Activated CD4-positive, alpha-beta T cell treated with anti-CD3 and anti-CD28 coated beads, Interleukin-2, amount 50 U/mL, for 24 hours (primary cell): ENCODE measurements at places on chromosomes 1 and 21.

DNA sequence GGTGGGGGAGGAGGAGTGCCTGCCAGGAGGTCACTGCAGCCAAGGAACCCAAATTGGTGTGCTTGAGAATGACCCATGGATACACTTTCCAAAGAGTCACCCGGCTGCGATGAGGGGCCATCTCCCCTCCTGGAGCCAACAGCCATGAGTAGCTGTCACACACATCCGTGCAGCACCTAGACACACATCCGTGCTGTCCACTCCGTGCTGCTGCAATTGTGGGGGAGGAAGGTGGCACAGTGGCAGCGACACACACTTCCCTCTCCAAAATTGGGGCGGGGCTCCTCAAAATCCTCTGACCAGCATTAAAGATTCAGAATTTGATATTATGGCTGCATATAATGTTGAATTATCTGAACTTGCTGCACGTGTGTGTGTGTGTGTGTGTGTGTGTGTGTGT lies 15.8 kb downstream of the TP73 start:
- no peak for DNase-seq

DNA sequence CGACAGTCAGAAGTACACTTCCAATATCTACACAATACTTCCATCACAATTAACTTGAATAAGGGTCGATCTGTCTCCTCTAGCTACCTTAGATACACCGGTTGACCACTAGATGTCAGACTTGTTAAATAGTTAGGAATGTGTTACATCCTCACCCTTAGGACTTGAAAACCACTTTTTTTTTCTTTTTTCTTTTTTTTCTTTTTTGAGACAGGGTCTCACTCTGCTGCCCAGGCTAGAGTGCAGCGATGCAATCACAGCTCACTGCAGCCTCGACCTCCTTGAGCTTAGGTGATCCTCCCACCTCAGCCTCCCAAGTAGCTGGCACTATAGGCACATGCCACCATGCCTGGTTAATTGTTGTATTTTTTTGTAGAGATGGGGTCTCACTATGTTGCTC lies 120.4 kb upstream of the GREM2 start:
- DNase-seq: no peak

DNA sequence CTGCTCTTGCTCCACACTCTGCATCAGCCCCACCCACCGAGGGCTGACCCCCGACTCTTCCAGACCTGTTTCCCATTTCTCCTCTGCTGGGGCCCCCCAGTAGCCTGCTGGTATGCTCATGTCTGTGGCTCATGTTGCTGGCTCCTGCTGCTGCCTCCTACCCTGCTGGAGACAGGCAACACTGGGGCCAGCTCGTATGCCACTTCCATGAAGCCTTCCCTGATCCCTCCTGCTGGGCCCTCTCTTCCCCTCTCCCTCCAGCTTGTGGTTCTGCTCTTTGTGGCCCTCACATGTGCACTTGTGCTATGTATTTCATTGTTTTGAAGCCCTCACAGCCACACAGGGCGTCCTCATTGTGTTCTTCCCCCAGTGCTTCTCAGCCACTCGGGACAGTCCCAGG lies 40.5 kb downstream of the CNN3 start:
- no peak for DNase-seq

DNA sequence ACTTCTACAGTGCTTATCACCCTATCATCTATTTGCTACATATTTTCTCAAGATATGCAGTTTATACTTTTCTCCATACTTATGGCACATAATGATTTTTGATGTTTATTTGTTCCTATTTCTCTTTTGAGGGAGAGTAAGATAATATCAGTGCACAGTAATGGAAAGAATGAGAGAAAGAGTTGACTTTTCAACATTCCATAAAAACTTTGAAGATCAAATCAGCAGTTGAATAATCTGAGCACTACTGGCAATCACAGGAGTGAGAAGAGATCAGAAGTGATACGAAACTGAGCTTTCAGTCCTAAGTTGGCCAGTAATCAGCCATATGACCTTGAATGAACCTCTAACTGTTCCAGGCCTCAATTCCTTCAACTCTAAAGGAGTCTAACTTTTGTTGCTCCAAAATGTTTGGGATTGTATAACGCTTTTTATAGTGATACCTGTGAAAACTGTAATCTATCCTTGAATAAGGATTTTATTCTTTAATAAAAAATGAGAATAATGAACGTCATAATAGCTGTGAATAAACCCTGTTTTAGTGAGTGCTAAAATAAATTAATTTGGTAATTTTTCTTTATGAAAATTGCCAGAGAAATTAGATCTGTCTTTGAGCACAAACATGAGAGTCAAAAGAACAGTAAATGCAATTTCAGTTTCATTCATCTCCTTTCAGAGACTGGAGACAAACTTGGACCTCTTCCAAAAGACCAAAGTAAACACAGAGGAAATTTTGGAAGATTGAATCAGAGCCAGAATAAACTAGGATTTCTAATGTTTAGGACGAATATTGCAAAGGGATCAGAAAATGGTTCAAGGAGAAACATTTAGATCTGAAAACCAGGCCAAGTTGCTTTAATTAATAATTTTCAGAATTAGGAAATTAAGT lies 309.9 kb downstream of the ADGRL2 start:
- DNase-seq: no peak

GRCh38 chr1:39494671-39495410 lies 3.4 kb downstream of the BMP8A start:
- DNase-seq: no peak

- DNase-seq: no peak
Observed at GRCh38 chr1:203215573-203215972, 13.9 kb downstream of the CHIT1 start.

DNA sequence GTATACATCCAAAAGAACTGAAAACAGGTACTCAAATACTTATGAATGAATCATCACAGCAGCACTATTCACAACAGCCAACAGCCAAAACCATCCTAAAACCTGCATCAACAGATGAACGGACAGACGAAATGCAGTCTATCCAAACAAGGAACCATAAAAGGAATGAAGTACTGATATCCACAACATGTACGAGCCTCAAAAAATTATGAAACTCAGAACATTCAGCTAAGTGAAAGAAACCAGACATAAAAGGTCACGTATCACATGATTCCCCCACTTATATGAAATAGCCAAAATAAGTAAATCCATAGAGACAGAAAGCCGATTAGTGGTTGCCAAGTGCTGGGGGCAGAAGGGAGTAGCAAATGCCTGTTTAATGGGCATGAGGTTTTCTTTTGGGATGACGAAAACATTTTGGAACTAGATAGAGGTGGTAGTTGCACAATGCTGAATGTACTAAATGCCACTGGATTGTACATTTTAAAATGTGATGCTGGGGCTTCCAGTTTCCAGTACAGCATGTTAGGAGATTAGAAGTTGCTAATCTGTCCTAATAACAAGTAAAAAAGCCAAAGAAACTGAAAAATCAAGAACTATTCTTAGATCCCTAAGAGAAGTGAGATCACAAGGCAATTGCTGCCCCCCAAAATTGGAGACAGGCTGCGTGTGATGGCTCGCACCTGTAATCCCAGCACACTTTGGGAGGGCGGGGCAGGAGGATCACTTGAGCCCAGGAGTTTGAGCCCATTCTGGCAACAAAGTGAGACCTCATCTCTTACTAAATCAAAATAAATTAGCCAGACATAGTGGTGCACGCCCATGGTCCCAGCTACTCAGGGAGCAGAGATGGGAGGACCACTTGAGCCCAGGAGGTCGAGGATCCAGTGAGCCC lies 25.3 kb downstream of the CLSTN1 start:
- no peak for DNase-seq

GRCh38 chr1:4110888-4111287 lies 210.8 kb upstream of the C1orf174 start:
- no peak for DNase-seq

- no peak for DNase-seq
Observed at GRCh38 chr1:171195767-171196166, 10.7 kb downstream of the FMO2 start.

- no peak for DNase-seq
Observed at GRCh38 chr1:55285834-55286233, 70.7 kb upstream of the USP24 start.

GRCh38 chr1:61132176-61132638 lies 49.8 kb downstream of the NFIA start:
- no peak for DNase-seq

- DNase-seq: no peak
Observed at GRCh38 chr1:230237009-230237370, 170.0 kb downstream of the GALNT2 start.

DNA sequence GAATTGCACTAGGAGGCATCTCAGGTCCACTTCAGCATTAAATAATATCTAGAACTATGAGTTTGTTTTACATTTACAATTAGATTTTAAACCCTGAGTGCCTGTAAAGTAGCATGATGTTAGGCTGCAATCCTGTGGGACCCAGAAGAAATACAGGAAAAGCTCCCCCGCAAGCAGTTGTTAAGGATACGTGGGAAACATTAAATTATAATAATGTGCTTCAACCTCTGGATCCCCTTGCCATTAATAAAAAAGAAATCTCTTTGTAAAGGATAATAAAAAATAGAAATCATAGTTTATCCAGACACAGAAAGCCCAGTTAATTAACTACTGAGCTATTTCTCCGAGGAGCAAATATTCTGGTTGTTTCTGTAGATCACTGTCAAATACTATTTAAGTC lies 106.0 kb downstream of the PCNX2 start:
- DNase-seq: no peak

DNA sequence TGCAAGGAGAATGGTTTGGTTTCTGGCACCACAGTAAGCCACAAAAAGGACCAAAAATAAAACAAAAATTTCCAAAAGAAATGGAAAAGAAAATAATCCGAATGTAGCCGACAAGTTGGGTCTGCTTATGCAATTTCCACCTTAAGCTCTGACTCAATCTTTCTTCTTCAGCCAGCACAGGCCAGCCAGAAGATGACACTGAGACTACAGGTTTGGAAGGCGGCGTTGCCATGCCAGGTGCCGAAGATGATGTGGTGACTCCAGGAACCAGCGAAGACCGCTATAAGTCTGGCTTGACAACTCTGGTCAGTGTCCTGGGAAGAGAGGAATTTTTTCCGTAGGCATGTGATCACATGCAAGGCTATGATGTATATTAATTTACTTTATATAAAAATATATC lies 23.4 kb downstream of the PDPN start:
- no peak for DNase-seq

DNA sequence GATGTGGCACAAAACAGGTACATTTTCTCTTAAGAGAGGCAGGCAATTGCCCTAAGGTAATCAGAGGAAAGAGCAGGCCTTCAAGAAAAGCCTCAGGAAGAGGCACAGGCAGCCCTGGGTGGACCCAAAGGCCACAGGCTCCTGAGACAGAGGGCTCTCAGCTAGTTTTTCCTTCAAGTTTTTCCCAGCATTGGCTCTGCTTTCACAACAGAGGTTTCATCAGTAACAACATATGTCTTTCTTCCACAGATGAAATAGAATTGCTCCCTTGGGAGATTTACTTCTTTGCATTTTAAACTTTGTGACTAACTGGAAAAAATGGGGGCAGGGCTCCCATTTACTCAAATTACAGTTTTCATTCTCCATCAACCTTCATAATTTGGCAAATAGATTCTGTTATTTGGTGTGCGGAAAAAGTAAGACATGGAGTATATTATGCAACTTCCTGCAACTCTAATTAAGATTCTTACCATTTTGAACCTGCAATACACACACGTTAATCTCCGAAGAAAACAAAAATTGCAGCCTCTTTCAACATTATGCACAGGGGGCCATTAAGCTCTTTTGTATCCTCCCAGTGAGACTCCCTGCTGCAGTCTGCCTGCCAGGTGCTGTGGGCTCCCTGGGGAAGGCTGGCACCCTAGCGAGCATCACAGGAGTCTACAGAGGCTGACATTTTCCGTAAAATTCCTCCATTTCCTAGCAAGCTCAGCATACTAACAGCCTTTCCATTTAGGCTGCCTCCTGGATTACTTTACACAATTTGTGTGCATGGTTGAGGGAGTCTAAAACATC lies 282.3 kb downstream of the USH2A start:
- DNase-seq: no peak

- no peak for DNase-seq
Observed at GRCh38 chr1:65955071-65955470, 162.4 kb downstream of the PDE4B start.

DNA sequence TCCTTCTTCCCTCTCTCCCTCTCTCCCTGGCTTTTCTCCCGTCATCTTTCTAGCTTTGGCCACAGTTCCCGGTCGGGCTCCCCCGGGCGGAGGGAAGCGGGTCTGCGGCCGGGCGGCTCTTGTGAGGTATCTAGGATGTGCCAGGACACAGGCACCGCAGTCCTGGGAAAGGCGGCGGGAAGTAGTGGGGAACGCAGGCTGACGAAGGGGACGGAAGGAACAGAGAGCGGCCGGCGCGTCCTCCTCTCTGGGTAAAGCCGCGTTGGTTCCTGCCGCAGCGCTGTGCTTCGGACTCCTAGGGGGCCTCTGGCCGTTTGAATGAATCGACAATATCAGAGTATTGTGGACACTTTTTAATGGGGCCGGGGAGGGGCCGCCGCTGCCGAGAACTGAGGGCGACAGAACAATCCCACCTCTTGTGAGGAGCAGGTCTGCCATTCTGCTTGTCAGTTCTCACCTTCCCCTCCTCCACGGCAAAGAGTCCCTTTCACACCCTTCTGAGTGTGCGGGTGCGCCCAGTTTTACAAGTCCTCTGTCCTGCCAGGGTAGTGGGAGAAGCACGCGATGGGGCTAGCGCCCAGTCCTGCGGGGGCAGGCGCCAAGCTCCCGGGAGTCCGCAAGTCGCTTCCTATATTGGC lies 1.2 kb upstream of the LHX9 start:
- DNase-seq: no peak

DNA sequence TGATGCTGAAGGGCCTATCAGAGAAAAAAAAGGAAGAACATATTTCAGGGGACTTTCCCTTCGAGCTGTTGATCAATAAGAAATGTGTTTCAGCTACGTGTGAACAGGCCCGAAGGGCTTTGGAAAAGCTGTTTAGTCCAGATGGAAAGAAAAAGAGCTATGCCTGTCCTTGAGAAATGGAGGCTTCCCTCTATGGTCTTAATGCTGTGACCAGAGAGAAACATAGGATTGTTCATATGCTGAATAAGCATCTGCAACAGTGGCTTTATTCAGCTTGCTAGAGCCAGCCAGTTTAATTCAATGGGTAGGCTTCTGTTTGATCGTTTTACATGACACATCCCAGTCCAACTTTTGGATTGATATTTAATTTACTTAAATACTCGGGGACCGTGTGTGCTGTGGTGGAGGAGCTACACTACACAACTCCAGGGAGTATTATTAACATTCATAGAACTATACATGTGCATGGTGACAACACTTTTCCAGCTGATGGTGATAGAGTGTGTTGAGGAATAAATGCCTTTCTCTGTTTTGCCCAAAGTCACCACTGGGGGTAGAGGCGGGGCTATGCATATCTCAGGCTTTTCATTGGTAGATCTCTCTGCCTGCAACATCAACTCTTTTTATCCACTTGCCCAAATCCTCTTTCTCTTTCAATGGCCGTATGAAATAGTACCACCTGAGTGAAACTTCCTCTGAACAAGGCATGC lies 106.7 kb upstream of the C8B start:
- DNase-seq: no peak

DNA sequence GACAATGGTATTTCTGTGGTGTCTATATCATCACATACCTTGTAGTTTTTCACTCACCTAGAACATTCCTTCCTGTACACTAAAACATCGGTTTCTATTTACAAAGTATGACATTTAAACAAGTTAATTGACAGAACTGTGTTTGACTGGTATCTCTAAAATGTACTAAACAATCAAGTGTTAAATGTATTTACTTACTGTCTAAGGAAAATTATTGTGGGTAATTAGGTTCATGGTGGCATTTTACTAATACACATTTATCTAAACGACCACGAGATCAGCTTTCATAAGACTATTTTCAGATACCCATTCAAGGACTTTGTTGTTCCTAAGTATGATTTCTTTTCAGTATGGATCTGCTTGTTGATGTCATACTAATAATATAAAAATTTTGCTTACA lies 115.2 kb downstream of the ADGRL2 start:
- DNase-seq: no peak
